ENCODE measurements at places on chromosomes 11 and 22. TPM values are rescaled to one million over a fixed set of nuclear protein-coding genes. Genes with fewer than 3 reads are reported as not detected.

The NPTXR gene
- total RNA-seq: 12.8 TPM

DNA sequence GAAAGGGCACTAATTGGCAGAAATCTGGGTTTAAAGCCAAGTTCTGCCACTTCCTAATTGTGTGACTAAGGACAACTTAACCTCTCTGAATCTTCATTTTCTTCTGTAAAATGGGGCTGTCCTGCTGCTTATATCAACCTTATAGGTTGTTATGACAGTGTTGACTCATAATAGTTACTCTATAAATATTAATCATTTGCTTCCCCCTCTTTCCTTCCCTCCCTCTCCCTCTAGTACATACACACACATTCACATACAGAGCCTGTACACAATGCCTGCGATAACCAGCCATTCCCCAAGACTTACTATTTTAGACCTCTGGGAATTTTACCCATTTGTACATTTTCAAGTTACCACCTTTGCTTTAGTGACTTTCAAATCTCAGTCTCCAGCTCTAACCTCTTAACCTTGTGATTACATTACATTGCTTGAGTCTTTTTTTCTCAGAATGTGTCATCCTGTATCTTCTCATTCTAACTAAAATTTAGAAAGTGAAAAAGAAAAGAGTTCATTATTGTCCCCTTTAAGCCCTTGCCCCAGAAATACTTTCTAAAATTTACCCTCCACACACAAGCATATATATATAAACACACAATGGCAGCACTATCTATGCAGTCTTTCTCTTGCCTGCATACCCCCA, 31.9 kb downstream of the GDPD4 start:
- no peak for DNase-seq

The SLC22A12 gene
- not detected for total RNA-seq

DNA sequence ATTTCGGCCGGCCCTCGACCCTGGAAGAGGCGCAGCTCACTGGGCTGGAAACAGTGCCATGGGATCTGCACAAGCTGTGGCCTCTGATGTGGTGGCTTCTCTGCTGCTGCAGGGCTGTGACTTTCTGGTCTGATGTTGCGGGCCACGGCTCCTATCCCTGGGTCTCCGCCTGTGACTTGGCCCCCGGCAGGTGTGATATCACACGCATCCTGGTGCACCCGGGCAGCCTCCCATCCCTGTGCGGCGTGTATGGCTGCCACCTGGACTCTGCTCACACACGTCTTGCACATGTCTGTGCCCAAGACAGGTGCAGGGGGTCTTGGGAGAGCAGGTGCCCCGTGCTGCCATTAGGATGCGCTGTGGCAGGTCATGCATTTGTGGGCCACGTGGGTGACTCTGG, 31.1 kb downstream of the GRAMD4 start:
- no peak for DNase-seq

GRCh38 chr11:2202900-2203439, 31.4 kb upstream of the TH start:
- DNase-seq: no peak

DNA sequence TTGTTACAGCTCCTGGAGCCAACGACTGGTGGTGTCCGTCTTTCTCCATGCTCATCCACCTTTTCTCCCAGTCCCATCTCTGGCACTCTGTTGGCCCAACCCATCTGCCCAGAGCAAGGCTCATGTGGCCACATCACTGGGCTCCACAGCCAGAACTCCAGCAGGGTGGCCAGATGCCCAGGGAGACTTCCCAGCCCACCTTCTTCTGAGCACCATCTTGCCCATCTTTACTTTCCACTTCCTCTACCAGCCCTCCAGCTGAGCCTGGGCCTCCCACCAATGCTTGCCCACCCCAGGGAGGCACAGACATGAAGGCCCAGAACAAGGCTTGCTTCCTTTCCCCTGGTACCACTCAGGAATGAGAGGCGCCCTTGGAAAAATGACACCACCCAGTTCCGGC, 116.8 kb downstream of the BUD13 start:
- no peak for DNase-seq

DNA sequence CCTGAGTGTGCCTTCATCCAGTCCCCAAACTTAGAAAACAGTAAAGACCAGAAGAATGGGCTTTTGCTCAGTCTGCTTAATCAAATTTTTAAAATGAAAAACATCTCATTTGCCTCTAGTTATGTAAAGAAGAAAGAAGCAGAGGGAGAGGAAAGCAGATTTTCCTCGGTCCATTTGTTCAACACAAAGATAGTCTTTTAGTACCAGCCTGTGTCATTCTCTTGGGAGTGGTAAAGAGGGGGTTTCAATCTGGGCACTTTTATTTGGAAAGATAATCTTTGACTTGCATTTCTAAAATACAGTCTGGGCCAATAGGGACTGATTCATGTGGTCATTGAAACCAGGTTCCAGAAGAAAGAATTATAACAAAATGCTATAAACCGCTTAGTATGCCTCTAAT, 29.5 kb downstream of the KREMEN1 start:
- DNase-seq: no peak

The SLC22A8 gene
- not detected for total RNA-seq

DNA sequence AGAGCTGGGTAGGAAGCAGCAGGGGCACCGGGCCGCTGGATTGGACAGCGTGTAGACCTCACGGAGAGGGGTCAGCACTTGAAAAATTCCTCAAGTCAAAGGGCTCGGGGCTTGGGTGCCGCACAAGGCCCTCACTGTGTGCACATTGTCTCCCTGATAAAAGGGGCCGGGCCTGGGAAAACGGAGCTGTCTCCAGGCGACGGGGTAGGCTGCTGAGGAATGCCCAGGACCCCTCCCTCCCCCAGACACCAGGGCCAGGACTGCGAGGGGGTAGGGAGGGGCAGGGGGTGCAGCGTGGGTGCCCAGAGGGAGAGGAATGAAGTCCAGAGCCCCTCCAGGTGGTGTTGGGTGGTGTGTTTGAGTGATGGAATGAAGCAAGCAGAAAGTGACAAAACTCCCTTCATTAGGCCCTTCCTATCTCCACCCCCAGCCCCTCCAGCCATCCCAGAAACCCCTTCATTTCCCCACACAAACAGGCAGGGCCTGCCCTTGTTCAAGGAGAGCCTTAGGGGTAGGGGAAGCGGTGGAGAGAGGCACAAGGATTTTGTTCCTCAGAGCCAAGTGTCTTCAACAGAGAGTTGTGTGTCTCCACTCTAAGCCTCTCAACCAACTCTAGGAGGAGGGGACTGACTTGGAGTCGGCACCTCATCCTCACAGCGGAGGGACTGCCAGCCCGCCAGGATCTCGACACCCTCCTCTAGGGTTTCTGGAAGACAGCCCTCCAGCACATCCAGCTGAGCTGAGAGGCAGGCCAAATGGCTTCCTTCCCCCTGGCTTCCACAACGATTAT, 63.9 kb downstream of the SYN3 start:
- no peak for DNase-seq

DNA sequence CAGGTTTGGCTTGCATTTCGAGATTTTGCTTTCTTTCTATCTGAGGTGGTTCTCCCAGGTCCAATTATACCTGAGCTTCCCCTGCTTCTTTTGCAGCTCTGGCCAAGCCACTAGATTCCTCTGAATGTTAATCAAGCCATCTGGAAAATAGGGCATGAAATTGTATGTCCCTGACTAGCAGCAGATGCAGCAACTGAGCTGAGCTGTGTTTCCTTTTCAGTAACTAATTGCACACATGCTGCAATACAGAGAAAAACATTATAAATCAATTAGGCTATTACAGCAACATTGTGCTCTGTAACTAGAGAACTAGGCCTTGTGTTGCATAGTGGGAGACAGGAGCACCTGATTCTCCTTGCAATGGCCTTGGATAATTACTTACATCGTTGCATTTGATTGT, 408.3 kb downstream of the ETS1 start:
- DNase-seq: no peak

The INPP5J gene
- total RNA-seq: 8.9 TPM

- no peak for DNase-seq
Measured at GRCh38 chr11:93849751-93850593, 446 bp downstream of the VSTM5 start.

GRCh38 chr11:75474240-75474639, 41.2 kb upstream of the KLHL35 start:
- no peak for DNase-seq

DNA sequence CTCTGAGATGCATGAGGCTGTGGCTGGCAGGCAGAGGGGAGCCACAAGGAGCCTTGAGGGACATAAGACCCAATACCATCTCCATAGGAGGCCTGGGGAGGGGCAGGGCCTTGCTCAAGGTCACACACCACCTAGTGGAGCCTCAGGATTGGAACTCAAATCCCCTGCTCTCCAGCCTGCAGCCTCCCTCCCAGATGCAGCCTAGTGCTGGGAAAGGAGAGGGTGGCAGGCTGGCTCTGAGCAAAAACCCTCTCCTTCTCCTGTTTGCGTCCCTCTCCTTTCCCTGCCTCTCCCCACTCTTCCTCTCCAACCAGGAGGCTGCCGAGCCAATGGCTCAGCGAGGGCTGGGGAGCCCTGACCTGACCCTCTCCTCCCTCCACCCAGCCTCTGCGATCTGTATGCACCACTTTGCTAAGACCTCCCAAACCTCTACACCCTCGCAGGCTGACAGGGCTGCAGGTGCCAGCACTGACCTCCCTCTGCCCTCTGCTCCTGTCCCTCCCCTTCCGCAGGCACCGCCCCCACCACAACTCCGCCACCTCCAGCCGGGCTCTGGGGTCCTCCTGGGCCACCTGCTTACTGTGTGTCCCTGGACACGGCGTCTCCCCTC, 14.7 kb downstream of the IGLL1 start:
- peak; percentile 4 for DNase-seq

DNA sequence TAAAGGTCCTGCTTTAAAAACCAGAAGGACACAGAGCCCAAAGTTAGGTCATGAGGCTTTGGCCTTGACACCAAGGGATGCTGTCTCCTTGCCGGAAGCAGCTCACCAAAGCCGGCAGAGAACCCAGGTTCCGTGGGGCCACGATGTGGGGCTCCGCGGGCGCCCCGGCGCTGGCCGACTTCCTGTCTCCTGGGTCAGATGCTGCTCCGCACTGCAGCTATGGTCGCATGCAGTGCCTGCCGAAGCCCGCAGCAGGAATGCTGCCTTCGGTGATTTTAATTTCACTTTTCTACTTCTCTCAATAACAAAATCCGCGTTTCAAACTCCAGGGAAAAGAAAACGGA, 454 bp upstream of the OTUB1 start:
- no peak for DNase-seq

DNA sequence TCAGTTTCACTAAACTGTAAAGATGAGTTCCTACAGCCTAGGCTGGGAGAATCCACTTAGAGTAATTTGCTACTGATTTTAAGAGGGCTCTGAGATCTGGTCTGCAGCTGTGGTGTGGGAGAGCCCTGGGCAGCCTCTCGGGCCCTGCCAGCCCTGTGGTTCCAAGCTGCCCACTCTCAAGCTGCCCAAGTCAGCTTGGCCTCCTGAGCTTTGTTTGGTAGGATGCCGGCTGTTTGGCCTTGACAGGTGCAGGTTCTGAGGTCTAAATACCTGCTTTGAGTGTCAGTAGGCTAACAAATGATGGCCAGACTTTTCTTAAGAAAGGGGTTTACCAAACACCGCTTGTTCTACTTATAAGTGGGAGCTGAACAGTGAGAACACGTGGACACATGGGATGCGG, 133.3 kb upstream of the TTC12 start:
- DNase-seq: no peak

DNA sequence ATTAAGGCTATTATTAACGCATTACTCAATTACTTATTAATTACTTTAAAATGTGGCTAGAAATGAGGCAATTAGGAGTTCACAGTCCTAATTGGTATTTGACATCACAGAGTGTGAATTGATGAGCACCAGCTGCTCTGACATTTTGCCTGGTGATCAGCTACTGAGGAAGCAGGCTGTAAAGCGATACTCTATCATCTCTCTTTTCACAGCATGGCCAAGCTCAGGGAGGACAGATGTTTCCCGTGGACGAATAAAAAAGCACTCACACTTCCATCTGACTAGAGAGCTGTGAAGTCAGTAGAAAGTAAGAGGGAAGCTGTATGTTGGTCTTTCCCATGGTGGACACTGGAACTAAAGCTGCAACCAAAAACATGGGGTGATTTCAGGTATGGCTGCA, 29.1 kb upstream of the SYT9 start:
- DNase-seq: no peak

The GPHA2 gene
- total RNA-seq: not detected

DNA sequence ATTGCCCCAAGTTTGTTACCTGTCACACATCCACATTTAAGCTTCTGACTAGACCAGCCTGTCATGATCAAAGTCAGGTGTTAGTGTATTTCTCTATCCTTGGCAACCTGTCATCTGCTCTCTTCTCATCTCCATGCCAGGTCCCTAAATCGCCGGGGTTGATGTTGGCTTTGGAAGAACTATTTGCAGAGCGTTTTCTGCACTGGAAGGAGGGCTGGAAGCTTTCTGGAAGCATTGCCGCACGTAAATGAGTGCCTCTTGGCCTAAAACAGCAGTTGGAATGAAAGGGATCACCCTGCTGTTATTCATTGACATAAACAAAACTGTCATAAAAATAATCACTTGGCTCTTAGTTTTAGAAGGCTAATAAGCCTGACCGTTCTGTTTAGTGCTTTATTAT, 1.4 kb downstream of the TTC12 start:
- no peak for DNase-seq

DNA sequence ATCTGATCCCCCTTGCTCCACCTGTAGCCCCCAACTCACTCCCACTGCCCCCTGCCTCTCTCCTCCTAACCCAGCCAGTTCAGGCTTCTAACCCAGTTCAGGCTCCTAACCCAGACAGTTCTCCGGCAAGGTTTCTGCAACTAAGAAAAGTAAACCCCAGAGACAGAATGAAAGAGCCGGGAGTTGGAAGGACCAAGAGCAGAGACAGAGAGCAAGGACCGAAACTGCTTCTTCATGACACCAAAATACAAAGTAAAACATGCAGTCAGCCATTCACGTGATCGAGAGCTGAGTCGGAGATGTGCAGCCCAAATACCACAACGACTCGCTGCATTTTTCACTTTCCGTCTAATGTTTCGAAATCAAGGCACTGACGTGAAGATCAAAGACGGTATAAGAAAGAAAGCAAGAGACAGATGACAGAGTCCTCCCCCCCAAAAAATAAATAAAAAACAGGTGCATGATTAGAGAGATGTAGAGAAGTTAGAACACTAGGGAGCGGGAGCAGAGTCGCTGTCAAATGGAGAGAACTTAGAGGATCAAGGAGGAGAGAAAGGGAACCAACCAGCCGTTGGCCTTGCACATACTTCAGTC, 884 bp downstream of the IL10RA start:
- no peak for DNase-seq

DNA sequence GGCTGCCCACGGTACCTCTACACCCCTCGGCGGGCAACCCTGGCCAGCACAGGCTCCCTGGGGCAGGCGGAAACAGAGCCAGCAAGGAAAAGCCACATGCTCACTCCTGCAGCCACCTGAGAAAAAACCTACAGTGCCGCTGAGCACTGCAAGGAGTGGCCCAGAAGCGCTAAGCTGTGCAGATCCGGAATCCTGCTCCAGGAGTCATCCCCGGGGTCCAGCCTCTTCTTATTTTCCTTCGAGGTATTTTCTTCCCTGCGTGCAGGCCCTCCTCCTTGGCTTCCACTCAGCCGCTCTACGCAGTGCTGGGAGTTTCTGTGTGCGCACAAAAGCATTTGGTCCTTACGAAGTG, 81.0 kb downstream of the TRMU start:
- DNase-seq: no peak

- no peak for DNase-seq
Measured at GRCh38 chr11:76293189-76293631, 86.9 kb upstream of the WNT11 start.
